Activated B cell treated with CpG ODN at 0.5 μM for 24 hours (primary cell): ENCODE measurements at places on chromosomes 2 and 18. TPM values are rescaled to one million over a fixed set of nuclear protein-coding genes. Genes with fewer than 3 reads are reported as not detected.

REL gene
- total RNA-seq, result 211 and 238 TPM in 2 replicates

ZNF396 gene
- 1.5 and 2.2 TPM in 2 replicates for total RNA-seq

LTBP1 gene
- 0.07 TPM in 1 of 2 replicates, not detected in the other for total RNA-seq

DNA sequence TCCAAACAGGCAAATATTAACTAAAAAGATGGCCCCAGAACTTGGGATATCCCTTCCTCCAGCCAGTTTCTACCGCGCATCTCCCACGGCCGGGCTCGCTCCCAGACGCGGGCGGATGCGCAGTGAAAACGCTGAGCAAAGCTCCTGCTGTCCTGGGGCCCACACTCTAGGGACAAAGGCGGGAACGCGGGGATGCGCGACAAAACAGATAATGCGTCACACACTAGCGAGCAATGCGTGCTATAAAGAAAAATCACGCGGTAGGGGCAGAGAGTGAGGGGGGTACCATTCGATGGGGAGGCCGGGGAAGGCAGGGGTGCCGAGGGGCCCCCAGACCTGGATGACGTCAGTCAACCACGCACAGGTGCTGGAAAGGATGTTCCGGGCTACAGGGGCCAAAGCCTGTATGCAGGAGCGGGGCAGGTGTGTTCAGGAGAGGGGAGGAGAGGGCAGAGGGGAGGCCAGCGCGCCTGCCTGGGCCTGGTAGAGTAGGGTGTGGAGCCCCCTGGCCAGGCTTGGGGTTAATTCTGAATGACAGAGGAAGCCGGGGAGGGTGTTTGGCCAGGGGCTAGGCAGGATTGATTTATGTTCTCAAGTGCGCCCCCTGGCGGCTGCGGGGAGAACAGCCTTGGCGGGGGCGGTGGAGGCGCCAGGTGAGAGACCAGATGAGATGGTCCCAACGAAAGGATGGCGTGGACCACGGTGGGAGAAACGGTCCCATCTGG is 14.9 kb upstream of the ITM2C start:
- peaks cover 22% of the 10 kb centered on the region for H3K27me3 ChIP-seq
- no peak overlapping the region for H3K4me3 ChIP-seq
- H3K4me1 ChIP-seq, result peaks cover 8% of the 10 kb centered on the region
- H3K36me3 ChIP-seq, result no peaks in the 10 kb centered on the region
- H3K27ac ChIP-seq, result peak overlapping the region; percentile 13

DNPEP gene
- total RNA-seq, result 89.0 and 93.4 TPM in 2 replicates

GRCh38 chr2:25664183-25664964 is 9.0 kb downstream of the DTNB start:
- H3K27ac ChIP-seq, result no peak overlapping the region
- H3K4me1 ChIP-seq, result peaks cover 7% of the 10 kb centered on the region
- H3K36me3 ChIP-seq, result no peaks in the 10 kb centered on the region
- H3K4me3 ChIP-seq, result peak overlapping the region; percentile 20
- H3K27me3 ChIP-seq, result no peaks in the 10 kb centered on the region
- no peak for DNase-seq

GRCh38 chr2:208584378-208584985 is 177.9 kb downstream of the PTH2R start:
- no peak overlapping the region for H3K4me3 ChIP-seq
- no peak for DNase-seq
- H3K27ac ChIP-seq, result no peak overlapping the region
- no peaks in the 10 kb centered on the region for H3K36me3 ChIP-seq
